ENCODE measurements at places on chromosomes 2 and 18.

- DNase-seq: no peak
Measured at GRCh38 chr18:51911584-51911983, 428.4 kb upstream of the DCC start.

DNA sequence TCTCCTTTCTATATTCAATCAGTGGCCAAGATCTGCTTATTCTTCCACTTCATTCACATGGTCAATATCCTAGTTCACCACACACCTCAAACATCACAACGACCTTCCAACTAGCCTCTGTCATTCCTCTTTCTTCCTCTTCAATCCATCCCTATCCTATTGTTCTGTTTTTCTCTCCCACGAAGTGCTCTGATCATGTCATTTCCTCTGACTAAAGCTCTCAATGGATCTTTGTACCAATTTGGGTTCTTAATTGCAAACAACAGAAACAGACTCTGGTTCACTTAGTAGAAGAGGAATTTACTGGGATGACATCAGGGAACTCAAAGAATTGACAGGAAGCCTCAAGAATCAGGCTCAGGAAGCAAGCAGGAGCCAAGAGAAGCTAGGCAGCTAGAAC is 23.5 kb downstream of the WNT10A start:
- peak; percentile 30 for DNase-seq

DNA sequence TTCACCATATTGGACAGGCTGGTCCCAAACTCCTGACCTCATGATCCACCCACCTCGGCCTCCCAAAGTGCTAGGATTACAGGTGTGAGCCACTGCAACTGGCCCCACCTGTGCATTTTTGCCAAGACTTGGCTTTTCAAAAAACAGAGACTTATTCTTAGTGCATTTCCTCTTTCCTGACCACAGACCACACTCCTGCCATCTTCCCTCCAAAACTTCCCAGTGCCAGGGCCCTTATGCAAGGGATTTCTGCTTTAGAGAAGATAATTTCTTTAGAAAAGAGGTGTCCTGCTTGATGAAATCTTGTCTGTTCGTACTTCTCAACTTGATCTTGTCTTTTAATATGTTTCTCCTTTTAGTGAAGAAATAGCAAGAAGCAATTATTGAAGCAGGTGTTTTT is 98.8 kb upstream of the ZNF516 start:
- DNase-seq: no peak

- no peak for DNase-seq
Measured at GRCh38 chr2:51511002-51511401, 479.1 kb upstream of the NRXN1 start.

- no peak for DNase-seq
Measured at GRCh38 chr2:43102366-43103092, 123.9 kb downstream of the ZFP36L2 start.

- no peak for DNase-seq
Measured at GRCh38 chr2:55827855-55828254, 95.7 kb downstream of the EFEMP1 start.

- no peak for DNase-seq
Measured at GRCh38 chr18:51083398-51083797, 53.4 kb downstream of the SMAD4 start.

DNA sequence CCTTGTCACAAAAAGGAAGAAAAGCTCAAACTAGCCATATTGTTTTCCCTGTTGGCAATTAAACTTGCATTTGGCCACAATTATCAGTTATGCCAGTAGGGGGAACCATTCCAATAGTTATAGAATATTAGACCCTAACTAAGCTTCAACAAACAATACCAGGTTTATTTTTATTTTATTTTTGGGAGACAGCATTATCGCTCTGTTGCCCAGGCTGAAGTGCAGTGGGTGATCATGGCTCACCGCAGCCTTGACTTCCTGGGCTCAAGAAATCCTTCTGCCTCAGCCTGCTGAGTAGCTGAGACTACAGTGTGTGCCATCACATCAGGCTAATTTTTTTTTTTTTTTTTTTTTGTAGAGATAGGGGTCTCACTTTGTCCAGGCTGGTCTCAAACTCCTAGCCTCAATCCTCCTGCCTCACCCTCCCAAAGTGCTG is 102.1 kb downstream of the ATAD2B start:
- DNase-seq: peak; percentile 64

GRCh38 chr2:75031171-75031570 is 72.7 kb downstream of the POLE4 start:
- no peak for DNase-seq

GRCh38 chr18:8809514-8809913 is 104.2 kb downstream of the MTCL1 start:
- DNase-seq: no peak

- DNase-seq: no peak
Measured at GRCh38 chr2:71560638-71561011, 107.3 kb downstream of the DYSF start.

- DNase-seq: no peak
Measured at GRCh38 chr2:220151341-220151740, 523.9 kb downstream of the SLC4A3 start.

- no peak for DNase-seq
Measured at GRCh38 chr2:85577386-85578242, at the start of gene VAMP8. Gene VAMP8 (plus strand): TSS chr2:85577586. CDS start chr2:85577647, 61 bp downstream.

DNA sequence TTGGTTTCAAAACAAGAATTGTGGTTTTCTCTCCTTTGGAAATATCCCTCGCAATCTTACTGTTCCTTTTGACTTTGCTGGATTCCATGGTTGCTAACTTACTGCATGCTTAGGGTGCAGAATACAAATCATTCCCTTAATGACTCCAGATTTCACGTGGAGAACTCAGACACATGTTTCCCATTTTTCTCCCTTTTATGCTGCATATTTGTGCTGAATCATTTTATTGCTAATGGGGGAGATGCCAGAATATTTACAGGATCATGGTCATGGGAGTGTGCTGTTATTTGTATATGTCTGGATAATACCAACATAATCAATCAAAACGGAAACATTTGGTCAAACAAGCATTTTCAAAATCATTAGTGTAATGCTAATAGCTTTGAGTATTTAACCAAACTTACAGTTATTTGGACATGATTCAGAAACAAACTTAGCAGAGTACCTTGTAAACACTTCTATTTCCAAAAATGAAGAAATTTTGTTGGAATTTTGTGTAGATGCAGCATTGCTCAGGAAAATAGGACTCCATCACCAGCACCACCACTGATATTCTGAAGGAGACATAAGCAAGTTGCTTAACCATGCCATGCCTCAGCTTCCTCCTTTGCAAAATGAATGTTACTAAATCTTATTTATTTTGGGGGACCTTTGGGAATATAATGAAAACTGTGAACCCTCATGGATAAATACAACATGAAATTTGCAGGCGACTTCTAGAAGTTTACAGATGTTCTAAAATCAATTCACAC is 122.5 kb upstream of the RND3 start:
- no peak for DNase-seq

GRCh38 chr2:170322140-170322766 is 144.3 kb downstream of the MYO3B start:
- no peak for DNase-seq

GRCh38 chr2:133271105-133271504 is 297.2 kb downstream of the NCKAP5 start:
- no peak for DNase-seq

DNA sequence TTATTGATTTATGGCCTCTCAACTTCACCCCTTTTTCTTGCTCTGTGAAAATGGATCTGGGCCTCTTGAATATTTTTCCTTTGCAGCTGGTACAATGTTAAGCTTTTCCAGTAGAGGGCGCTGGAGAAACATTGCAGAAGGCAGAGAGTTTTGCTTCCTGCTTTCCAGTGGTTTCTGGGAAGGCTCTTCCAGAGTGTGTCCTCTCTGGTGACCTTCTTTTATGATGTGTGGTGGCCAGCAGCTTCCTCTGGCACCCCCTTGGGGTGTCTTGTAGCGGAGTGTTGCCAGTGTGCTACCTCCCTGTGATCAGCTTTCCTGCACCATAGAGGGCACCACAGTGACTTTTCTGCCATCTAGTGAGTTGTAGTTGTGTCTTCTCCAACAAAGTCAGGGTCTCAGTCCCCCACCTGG is 25.4 kb upstream of the MGAT5 start:
- no peak for DNase-seq

DNA sequence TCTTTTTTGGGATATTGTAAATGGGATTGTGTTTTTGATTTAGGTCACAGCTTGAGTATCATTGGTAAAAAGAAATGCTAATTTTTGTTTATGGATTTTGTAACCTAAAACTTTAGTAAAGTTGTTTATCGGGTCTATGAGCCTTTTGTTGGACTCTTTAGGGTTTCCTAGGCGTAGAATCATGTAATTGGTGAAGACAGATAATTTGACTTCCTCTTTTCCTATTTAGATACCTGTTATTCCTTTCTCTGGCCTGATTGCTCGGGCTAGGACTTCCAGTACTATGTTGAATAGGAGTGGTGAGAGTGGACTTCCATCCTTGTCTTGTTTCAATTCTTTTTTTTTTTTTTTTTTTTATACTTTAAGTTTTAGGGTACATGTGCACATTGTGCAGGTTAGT is 149.0 kb downstream of the QPCT start:
- no peak for DNase-seq

- DNase-seq: peak; percentile 2
Measured at GRCh38 chr2:237806334-237806733, 7.8 kb downstream of the RBM44 start.

DNA sequence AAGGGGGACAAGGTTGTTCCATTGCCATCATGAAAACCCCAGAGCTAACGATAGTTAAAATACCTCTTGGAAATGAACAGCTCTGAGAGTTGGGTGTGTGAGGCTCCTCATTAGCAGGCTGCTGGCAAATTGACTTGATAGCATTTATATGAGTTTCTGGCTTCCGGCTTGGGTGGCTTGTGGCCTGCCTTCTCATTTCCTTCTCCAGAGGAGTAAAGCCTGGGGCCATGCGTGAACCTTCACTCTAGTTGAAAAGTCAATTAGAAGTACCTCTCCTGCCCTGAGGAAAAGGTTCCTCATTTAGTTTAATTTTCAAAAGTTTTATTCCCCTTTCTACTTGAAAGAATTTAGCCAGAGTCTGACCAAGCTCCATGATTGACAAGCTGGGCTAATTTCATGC is 67.1 kb downstream of the MGAT5 start:
- DNase-seq: no peak

- DNase-seq: no peak
Measured at GRCh38 chr2:100986157-100986556, 15.9 kb upstream of the RPL31 start.

DNA sequence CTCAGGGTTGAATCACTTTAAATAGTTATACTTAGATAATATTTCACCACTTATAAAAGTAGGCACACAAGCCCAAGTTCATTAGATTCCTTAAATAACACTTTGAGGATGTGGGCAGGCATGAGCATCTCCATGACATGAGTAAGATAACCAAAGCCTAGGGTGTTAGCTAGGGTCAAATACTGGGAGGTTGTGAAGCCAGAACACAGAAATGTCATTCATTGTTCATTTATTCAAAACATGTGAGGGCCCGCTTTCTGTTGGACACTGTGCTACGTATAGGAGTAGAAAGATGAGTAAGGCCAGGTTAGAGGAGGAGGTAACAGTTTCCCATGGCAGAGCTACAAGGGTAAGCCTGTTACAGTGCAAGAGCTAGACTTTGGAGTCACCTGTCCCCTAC is 93.5 kb upstream of the NEDD4L start:
- no peak for DNase-seq

DNA sequence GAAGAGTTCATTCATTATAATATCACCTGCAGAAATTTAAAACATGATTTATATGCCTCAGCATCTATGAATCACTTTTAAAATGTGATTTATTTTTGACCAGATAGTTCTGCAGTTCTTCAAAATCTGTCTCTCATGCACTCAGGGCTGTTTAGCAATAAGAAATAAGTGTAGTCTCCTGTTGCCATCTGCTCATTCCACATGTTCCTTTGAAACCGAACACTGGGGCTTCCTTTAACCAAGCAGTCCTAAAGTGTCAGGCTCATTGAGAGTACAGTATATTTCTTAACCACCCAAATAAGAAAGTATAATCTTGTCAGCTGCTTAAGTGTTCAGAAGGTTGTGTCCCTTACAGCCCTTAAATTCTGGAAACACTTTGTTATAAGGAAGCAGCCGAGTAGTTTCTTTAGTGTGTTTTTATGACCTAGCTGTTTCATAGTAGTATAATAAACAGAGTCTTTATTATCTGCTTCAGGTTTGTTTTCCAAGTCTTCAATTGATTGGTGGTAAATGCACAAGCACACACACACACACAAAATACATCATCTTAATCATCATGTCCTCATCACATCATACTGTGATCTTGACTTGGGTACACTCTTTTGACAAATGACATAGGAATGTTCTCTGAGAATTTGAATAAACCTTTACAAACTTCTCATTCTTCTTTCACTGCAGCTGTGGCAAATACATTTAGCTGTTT is 10.4 kb downstream of the WDR7 start:
- no peak for DNase-seq

DNA sequence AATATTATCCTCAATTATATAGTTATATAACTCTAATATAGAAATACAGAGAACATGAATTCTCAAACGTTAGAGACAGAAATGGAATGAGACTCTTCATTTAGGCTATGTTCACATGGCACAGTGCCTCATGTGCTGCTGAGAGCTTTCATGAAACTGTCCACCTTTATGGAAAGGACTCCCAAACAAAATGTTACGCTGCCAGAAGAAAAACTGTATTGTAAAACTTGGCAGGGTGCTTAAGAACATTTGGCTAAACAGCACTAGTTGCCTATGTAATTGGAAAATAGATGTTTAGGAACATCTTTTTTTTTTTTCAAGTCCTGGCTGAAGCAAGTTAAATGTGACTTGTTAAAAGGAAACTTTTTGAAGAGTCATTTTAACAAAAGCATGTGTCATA is 396.0 kb downstream of the ERBB4 start:
- DNase-seq: no peak

- DNase-seq: no peak
Measured at GRCh38 chr2:237196409-237196808, 110.7 kb downstream of the COPS8 start.

- DNase-seq: no peak
Measured at GRCh38 chr18:78595453-78595852, 384.2 kb upstream of the SALL3 start.

GRCh38 chr2:65489269-65489668 is 56.9 kb upstream of the SPRED2 start:
- no peak for DNase-seq

DNA sequence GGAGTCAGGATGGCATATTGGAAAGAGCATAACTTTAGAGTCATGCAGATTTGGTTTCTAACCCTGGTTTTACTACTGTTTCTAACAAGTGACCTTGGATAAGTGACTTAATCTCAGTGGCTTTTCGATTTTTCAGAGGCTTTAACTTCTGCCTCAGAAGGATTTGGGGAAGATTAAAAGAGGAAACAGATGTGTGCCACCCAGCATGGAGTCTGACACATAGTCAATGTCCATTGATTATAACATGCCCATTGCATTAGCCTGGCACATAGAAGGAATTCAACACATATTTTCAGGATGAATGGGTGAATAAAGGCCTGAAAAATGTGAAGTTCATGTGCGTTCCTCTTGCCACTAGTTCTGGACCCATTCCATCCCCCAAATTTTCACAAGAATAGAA is 438.2 kb downstream of the EPHA4 start:
- DNase-seq: no peak

DNA sequence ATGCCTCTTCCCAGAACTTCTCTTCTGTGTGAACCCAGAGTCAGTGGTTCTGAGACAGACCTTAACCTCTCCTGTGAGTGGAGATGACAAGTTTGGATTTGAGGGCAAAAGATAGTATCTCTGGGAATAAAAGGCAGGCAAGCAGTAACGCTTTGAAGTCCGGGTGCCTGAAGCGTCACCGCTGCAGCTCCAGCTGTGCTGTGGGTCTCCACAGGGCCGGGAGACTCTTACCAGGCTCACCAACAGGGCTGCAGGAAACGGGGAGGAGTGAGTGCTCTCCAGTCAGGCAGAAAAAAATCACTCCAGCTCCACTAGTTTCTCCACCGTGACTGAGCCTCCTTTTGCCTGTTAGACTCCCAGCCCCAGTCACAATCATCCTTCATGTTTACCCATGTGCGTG is 79.7 kb upstream of the MAP4K4 start:
- no peak for DNase-seq
